Nasal cavity respiratory epithelium epithelial cell of viscerocranial mucosa (primary cell): ENCODE measurements at places on chromosomes 6 and 20. TPM values are rescaled to one million over a fixed set of nuclear protein-coding genes. Genes with fewer than 3 reads are reported as not detected.

PET117 gene
- 12.0 and 20.1 TPM in 2 replicates for total RNA-seq

SIRPG gene
- not detected in 2 replicates for total RNA-seq

PTCRA gene
- total RNA-seq, result not detected in 2 replicates

ELOVL4 gene
- total RNA-seq, result 5.8 and 13.7 TPM in 2 replicates

UNC5CL gene
- total RNA-seq, result 0.14 and 0.34 TPM in 2 replicates

WFDC10B gene
- not detected in 2 replicates for total RNA-seq

ALDH5A1 gene
- 0.68 and 5.3 TPM in 2 replicates for total RNA-seq

BMP6 gene
- 0.21 and 2.1 TPM in 2 replicates for total RNA-seq

LTB gene
- total RNA-seq, result not detected in 2 replicates

EFCAB8 gene
- 0.36 and 0.68 TPM in 2 replicates for total RNA-seq

PLCB4 gene
- total RNA-seq, result 1.0 and 5.1 TPM in 2 replicates

BTNL2 gene
- total RNA-seq, result 0.34 TPM in 1 of 2 replicates, not detected in the other
